Stimulated activated naive CD4-positive, alpha-beta T cell (primary cell): ENCODE measurements at places on chromosomes 6 and 20.

GRCh38 chr20:38304845-38305447, 990 bp downstream of the BPI start:
- DNase-seq = no peak

GRCh38 chr6:122621638-122622037, 11.4 kb downstream of the PKIB start:
- no peak for DNase-seq

- no peak for DNase-seq
These were observed 37.6 kb downstream of the SLC2A10 start for GRCh38 chr20:46746956-46747526.

GRCh38 chr20:6863798-6864201, 96.3 kb downstream of the BMP2 start:
- DNase-seq = no peak

GRCh38 chr6:90993770-90994169, 406.9 kb upstream of the MAP3K7 start:
- no peak for DNase-seq

DNA sequence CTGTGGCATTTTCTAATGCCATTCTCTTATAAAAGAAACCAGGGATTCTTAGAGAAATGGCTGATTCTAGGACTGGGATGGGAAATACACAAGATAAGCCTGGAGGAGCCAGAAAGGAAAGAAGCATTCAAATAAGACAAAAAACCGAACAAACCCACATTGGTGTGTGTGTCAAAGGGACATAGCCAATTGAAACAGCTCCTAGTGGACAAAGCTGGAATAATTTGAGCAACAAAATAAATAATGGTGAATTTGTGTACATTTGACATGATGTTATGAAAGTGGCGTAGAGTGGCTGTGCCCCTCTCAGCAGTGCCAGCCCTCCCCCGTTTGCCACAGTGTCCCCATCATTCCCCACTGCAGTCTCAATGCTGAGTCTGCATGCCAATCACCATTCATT, 55.5 kb downstream of the B3GAT2 start:
- no peak for DNase-seq

DNA sequence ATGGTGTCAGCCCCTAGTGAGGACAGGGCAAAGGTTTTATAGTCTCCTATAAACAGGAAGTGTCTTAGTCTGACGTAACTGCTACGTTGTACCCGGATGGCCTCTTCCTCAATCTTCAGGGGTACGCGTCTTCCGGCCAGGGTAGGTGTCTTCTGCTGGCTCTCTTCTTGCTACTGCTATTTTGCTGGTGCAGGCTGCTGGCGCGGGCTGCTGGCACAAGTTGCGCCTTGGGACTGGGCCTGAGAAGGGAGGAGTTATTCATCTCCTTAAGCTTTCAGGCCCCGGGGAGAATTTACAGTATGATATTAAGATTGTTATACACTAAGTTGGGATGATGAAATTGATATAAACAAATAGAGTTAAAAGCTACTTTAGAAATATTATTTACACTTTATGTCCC, 74.4 kb downstream of the HDGFL1 start:
- no peak for DNase-seq

- DNase-seq = no peak
These were observed 928.9 kb downstream of the EYS start for GRCh38 chr6:64777941-64778785.

DNA sequence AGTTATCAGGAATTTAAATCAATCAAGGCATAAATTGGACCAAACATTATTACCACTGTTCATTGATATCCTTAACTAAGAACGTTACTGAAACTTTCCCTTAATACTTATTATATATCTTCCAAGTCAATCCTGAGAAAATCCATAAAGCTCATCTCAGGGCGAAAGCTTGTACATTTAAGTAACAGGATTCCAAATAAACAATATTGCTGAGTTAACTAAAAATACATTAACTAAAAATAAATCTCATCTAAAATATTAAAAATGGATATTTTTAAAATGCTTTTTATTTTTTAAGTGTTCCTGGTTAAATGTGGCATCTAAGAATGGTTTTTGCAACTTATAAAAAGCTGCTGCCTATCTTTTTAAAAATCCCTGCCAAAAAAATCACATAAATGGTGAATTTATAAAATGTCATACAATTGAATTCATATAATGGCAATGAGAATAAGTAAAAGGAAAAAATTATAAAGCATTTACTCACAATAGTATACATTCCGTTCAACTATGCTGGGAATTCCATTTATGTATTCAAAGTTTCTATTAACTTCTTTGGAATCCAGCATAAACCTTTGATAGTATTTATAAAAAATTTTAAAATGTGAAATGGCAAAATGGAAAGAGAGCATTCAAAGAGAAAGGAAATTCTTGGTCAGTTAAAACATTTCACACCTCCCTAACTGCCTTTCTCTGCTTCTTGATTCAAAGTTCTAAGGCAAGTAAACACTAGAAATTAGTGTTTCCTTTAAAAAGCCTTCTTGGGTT, 20.8 kb upstream of the GMDS start:
- no peak for DNase-seq

GRCh38 chr20:57481281-57481711, 43.6 kb downstream of the CTCFL start:
- DNase-seq = no peak

DNA sequence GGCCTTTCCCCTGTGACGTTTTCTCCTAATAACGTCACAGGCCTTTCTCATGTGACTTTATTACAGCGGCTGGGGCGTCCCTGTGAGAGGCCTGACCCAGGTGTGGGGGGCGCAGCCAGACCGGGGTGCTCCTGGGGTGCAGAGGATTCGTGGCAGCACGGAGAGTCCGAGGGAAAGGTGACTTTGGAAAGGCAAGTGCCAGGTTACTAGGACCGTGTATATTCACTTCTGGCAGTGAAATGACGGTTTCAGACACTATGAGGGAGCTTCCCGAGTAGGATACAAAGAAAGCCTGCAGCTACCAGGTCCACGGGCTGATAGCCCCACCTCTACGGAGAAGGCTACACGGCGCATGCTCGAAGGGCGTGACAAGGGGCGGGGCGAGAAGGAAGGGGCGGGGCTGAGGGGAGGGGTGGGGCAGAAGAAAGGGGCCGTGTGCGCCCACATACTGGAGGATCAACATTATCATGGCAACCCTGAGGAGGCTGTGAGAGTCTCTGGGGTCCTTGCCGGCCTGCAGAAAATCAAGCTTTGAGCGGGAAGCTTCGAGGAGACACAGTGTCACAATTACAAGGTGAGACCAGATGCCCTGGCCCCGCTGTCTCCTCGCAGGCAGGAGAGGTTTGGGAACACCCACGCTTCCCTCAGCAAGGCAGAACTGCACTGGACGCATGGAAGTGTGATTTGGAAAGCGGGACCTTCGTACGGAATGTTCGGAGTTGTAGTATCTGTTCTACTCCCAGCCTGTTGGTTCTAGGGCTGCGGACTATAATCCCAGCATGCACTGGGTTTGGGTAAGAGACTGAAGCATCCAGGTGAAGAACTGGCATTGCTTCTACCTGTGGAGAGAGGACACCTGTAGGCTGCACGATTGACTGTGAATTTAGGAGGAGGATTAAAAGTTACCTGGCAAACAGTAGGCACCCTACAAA, 54.4 kb upstream of the ZNF337 start:
- DNase-seq = peak; percentile 45

- DNase-seq = no peak
These were observed 126.8 kb upstream of the SAMD5 start for GRCh38 chr6:147381712-147382111.

DNA sequence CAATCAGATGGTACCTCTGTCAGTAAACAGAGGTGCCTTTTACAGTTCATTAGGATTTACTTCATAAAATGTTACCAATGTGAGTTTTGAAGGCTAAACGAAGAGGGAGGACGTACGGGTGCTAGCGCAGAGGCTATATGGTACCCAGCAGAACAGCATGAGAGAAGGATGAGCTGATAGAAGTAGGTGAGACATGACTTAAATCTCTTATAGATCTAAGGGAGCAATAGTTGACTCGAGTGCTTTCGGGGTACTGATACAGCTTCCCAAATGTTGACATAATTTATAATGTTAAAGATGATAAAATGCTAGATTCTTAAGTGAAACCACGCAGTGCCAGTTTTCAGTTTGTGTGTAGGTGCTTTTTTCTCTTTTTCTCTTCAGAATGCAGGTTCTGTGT, 72.6 kb downstream of the HIVEP1 start:
- no peak for DNase-seq

DNA sequence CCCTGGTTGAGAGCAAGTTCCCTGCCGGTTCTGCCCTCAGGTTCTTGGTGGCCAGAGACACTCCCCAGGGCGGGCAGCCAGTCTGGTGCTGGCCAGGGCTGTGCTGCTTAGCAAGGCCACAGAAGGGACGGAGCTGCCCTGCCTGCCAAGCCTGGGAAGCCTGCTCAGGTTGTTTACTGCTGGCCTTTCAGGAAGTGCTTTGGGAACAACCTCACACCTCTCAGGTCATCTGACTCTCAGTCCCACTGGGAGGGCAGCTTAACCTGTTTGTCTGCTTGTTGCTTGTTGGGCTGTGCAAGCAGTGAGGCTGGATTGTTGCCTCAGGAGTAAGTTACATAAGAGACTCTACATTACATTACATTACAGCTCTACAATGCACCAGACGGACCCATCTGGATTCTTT, 75.8 kb upstream of the AFDN start:
- DNase-seq = no peak

DNA sequence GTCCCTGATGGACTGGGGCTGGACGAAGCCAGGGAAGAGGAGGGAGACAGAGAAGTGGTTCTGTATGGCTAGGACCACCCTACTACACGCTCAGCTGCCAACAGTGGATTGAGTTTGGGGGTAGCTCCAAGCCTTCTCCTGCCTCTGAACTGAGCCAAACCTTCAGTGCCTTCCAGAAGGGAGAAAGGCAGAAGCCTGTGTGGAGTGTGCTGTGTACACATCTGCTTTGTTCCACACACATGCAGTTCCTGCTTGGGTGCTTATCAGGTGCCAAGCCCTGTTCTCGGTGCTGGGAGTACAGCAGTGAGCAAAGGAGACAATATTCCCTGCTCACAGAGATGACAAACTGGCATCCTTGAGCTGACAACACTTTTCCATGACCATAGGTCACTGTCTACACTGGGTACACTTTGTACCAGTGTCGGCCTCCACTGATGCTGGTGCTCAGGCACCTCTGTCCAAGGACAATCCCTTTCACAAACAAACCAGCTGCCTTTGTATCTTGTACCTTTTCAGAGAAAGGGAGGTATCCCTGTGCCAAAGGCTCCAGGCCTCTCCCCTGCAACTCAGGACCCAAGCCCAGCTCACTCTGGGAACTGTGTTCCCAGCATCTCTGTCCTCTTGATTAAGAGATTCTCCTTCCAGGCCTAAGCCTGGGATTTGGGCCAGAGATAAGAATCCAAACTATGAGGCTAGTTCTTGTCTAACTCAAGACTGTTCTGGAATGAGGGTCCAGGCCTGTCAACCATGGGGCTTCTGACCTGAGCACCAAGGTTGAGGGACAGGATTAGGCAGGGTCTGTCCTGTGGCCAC, 11.3 kb upstream of the RBCK1 start:
- no peak for DNase-seq

DNA sequence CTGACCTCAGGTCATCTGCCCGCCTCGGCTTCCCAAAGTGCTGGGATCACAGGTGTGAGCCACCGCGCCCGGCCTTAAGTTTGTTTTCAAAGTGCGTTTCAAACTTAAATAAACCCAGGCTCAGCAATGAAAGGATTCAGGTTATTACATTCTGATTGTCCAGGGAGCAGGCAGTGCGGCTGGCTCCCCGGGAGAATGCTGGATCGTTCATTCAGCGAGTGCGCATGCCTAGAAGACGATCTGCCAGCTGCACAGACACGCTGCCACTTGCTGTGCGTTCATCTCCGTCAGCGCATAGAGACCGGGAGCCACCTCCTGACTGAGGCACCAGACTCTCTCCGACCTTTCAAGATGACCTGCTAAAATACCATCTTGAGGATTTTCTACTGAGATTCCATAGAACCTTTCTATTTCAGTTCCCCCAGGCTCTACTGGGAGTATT, 163.9 kb upstream of the ZNF217 start:
- no peak for DNase-seq

DNA sequence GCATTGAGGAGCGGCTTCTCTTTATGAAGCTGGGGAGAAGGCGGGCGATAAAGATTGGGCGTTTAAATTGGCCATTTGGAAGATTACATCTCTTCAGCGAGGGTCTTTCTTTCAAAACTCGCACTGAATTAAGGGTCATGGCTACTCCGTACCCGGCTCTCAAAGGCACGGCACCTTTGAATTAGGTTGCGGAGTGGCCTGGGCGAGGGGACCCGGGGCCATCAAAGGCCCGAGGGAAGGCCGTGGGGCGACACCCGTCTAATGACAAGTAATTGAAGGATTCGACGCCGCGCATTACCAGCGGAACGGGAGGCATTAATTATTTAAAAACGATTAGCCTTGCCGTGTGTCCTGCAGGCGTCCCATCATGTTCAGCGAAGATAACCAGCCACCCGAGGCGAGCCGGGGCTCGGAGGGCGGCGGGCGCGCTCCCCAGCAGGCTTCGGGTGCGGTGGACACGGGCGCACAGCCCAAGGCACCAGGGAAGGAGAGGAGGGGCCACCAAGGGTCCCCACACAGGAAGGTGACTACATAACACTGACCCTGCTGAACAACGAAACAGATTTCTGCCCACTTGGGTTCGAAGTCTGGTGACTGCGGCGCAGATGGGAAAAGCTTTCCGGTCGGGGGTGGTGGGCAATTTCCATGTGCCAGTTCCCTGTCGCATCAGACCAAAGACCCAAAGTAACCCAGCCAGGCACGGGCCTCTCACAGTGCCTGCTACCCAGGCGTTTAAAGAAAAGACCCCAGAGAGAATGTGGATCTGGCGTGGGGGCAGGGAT, 7.4 kb downstream of the FOXA2 start:
- DNase-seq = no peak
